ENCODE measurements at places on chromosomes 11 and 22.

- DNase-seq, result no peak
Observed at GRCh38 chr11:116787436-116787785, 412 bp downstream of the ZPR1 start.

- no peak for DNase-seq
Observed at GRCh38 chr11:134120143-134120850, 51.4 kb downstream of the JAM3 start.

GRCh38 chr11:48087422-48087821 lies 107.1 kb downstream of the PTPRJ start:
- no peak for DNase-seq

DNA sequence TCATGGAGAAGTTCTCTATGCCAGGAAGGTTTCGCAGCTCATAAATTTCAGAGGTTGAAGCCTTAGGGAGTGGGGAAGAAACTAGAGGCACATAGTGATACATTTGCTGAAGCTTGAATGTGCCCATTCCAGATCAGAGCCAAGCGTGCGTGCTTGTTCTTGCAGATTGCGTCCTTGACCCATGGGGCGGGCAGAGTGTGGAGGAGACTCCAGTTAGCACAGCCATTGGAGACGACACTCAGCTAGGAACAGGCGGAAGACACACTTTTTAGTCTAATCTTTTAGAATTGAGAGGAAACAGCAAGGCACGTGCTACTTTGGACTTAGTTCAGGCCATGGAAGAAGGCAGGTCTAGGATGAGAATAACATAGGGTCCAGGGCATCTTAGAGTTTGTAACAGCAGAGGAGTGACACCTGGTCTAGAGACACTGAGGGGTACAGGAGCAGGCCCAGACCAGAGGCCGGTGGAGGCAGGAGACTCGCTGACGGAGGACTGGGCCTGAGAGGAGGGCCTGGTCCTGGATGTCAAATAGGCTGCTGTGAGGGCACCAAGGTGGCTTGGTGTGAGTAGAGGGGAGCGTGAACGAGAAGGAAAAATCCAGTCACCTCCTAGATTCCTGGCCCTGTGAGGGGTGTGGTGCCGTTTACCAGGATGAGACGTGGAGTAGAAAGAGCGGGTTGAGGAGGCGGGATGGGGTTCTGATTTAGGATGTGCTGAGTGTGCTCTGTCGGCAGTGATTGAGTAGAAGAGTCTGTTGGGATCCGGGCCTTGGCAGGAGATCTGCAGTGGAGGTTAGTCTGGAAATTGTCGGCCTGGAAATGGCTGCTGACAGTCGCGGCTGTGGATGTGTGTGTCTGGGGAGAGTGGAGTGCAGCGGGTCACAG lies 154.7 kb downstream of the TBC1D22A start:
- no peak for DNase-seq
